ENCODE measurements at places on chromosomes 13 and 19.

- DNase-seq = no peak
Measured at GRCh38 chr13:21137696-21138095, 38.7 kb downstream of the SKA3 start.

DNA sequence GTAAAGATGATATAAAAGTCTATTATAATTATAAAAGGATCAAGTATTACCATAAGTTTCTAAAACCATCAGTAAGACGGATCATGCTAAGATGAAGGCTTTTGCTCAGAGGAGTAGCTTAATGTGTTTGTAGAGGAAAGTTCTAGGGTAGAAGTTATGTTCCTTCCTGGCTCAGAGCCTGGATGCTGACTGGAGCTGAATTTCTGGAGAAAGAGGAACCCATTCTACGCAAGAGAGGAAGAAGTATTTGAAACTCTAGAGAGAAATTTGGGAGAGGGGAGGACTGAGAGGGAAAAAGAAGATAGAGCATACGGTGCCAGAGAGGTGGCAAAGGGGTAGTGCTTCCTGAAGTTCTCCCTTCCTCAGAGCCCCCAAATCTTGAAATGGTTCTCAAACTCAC lies 51.4 kb upstream of the SGCG start:
- no peak for DNase-seq

DNA sequence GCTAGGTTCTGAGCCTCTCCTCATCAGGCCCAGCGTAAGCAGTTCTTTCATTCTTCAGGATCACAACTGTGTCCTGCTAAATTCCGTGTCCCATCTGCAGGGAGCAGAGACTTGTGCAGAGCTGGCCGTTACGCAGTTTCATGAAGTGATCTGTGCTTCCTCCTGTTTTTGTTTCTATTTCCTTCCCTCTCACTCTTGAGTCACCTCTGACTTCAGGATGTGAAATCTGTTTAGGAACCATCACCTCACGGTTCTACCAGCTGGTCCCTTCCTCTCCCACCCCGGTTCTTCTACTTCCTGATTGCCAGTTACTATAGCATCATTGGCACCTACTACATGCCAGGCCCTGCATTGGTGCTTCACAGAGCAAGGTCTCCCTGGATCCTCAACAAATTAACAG lies 8.5 kb downstream of the MAU2 start:
- DNase-seq = no peak

DNA sequence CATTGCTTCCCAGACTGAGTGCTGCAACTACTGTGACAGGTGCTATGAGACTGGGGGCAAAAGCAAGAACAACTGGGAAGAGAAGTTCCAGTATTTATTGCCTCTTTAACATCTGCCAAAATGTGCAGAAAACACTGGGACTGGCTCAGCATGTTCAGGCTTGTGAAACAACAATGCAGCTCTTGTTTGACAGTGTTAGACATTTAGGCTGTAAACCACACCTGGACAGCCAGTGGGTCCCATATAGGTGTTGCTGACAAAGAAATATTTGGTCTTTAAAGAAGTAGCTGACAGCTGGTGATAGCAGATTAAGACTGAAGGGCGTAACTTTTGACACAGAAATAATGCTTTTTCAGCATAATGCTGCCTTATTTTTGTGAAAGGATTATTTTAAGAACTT lies 88.1 kb downstream of the STOML3 start:
- DNase-seq = no peak

- DNase-seq = peak; percentile 27
Measured at GRCh38 chr13:99566125-99567083, 65.1 kb downstream of the TM9SF2 start.

GRCh38 chr19:45059258-45059965 lies 16.9 kb downstream of the ZNF296 start:
- DNase-seq = peak; percentile 89

DNA sequence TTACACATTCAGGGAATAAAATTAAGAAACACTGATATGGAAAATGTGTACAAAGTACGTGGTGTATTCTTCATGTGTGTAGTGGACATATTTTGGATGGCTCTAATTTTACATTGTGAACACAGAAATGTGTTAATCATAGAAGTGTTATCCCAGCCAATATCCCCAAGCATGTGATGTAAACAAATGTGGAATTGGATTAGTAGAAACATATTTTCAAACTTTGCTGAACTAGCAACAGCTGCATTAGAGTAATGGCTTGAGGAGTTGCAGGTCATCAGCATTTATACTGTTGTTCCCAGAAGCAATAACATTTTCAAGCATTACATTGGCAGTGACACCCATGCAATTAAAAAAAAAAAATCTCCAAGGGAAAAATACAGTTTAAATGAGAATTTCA lies 600.6 kb downstream of the SLITRK1 start:
- DNase-seq = no peak

GRCh38 chr13:75482820-75483079 lies 781 bp upstream of the TBC1D4 start:
- DNase-seq = no peak

GRCh38 chr19:30406220-30407067 lies 34.3 kb downstream of the ZNF536 start:
- DNase-seq = peak; percentile 38

- peak; percentile 80 for DNase-seq
Measured at GRCh38 chr13:76991432-76991795, 467 bp upstream of the CLN5 start.
